ENCODE measurements at places on chromosomes 12 and 14.

GRCh38 chr12:124620606-124621295 lies 53.3 kb upstream of the NCOR2 start:
- DNase-seq: no peak

DNA sequence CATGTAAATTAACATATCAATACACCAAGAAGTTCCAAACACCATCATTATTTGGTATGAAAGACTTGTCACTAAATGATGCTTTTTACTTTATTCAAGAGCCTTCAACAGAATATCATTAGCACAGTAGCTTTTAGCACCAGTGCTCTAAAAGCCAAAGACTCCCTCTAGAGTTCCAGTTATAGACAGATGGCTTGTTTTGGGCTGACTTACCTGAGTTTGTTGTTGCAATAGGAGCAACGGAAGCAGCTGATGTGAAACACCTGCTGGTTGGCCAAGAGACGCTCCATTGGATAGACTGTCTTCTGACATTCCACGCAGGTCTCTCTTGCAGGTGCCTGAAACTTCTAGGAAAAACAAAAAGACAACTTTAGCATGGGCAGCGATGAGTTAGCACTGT lies 14.5 kb upstream of the CERS5 start:
- DNase-seq: no peak

- no peak for DNase-seq
Measured at GRCh38 chr12:31300341-31300740, 25.6 kb downstream of the SINHCAF start.

- DNase-seq: no peak
Measured at GRCh38 chr12:116528065-116528464, 31.1 kb upstream of the MAP1LC3B2 start.

- no peak for DNase-seq
Measured at GRCh38 chr12:65784289-65785015, 39.8 kb upstream of the HMGA2 start.

- no peak for DNase-seq
Measured at GRCh38 chr14:95739356-95739755, 25.4 kb upstream of the TCL1A start.

DNA sequence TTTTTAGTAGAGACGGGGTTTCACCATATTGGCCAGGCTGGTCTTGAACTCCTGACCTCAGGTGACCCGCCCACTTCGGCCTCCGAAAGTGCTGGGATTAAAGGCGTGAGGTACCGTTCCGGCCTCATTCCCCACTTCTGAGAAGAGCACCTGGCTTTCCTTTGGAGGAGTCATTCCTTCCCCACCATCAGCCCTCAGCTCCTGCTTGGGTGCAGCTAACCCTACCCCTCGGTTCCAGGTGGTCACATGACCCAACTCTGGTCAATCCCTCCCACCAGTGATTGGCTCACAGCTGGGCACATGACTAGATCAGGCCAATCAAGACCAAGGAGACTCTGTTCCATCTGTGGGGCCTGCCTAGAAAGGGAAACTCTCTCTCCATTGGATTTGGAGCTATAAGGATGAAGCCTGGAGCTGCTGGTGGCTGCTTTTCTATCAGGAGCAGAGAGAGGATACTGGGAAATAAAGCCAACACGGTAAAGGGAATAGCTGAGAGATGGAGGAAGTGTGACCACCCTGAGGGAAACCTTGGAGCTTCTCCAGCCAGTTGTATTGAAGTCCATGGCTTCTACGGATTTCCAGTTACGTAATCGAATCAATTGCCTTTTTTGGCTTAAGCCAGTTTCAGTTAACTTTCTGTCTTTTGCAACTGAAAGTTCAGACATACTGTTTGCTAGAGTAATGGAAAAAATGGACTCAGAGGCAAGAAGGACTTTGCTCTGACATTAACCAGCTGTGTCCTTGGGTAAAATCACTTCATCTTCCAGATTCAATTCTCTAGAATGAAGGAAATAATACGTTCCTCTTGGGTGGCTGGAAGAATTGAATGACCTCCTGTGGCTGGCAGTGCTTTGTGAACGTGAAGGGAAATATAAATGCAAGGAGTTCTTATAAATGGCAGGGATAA lies 19.7 kb upstream of the IFT81 start:
- DNase-seq: no peak

DNA sequence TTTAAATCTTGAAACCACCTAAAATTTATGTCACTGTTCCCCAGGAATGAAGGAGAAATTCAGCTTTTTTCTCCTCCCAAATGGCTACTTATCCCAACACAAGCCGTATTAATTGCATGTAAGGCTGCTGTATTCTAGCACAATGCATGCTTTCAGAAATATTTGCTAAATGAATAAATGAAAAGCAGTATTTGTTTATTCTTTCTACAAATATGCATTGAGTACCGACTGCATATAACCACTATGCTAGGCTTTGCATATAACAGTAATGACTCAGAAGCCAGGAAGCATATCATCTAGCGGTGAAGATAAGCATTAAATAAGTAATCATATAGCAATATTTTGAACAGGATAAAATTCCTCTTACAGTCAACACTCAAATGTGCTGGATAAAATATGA lies 5.7 kb upstream of the LRR1 start:
- no peak for DNase-seq

DNA sequence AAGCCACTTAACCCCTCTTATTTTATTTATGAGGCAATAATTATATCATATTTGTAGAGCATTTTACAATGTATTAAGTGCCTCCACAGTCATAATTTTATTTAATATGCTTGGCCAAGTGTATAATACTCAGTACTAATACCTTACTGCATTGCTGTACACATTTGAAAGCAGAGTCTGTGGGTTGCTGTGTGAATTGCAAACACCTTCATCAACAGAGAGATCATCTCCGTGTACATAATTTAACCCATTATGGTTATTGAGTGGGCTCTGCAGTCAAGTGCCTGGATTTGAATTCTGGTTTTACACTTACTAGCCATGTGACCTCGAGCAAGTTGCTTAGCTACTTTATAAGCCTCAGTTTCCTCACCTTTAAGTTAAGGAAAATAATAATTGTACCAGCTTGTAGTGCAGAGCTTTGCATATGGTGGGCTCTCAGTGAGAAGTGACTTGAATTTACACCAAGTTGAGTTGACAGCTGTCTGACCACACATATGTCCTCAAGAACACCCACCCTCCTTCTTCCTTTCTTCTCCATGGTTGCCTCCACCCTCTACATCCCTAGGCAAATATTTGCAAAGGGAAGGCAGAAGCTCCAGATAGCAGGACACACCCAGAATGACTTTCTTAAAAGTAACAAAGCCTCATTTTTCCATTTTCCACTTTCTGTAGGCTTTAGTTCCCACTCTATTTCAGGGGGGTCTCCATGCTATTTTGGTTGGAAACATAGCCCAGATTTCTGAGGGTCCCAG lies 12.3 kb downstream of the CRACR2A start:
- no peak for DNase-seq

GRCh38 chr14:90609376-90609775 lies 206.9 kb downstream of the TTC7B start:
- no peak for DNase-seq

DNA sequence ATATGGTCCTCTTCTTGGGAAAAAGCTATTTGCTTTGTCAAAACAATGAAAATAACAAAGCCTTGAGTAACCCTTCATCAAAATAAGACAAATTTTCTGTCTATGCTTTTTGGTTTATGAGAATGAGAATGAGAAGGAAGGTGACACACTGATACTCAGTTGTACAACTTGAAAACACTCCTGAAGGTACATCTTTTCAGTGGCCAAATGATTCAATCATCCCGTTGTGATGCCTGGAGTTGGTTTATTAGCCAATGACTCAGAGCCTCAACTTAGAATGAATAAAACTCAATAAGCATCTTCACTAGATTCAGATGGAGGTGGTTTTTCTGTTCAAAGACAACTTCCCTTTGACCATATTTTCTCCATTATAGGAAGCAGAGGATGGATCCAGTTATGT lies 7.8 kb upstream of the CALM1 start:
- no peak for DNase-seq

- DNase-seq: no peak
Measured at GRCh38 chr14:59190372-59190771, 1.9 kb downstream of the DAAM1 start.

DNA sequence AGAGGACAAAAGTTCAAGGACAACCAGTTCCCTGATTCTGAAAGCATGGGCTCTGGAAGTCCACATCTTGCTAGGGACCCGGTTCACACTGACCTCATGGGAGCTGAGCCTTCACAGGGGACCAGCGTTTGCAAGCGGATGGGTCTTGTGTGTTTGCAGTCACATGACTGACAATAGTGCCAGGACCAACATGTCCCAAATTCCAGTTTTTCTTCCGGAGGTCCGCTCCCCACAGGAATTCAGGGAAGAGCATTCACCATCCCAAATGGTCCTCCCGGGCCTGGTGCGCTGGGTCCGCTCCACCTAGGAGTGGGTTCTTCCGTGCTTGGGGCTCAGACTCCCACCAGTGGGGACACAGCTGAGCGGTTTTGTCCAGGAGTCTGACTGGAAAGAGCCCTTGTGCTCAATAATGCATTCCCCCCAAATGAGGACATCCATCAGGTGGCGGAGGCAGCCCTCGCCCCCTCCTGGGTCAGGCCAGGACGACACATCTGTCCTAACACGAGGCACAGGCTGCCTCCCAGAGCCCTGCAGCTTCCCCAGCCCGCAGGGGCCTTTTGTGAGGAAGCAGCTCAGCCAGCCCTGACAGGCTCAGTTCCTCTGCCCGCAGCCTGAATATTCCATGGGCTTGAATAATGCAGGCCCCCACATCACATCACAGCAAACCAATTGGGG lies 91.8 kb upstream of the BCL11B start:
- no peak for DNase-seq

- DNase-seq: no peak
Measured at GRCh38 chr12:87612996-87613395, 416.2 kb downstream of the C12orf50 start.

DNA sequence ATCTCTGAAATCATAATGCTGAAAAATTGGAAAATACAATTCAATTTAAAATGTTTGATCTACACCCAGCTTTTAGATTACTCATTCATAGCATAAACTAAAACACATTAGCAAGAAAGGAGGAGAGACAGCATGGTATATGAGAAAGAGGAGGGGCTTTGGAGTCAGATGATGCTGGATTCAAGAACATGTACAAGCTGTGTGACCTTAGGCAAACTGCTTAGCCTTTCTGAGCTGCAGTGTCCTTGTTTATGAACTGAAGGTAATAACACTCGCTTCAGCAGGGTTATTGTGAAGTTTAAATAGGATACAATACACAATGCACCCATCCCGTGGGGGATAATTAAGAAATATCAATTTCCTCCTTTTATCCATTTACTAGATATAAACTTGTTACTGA lies 79.2 kb downstream of the MAP1LC3B2 start:
- no peak for DNase-seq

- DNase-seq: no peak
Measured at GRCh38 chr14:28303248-28303647, 463.3 kb upstream of the FOXG1 start.

GRCh38 chr12:32742133-32742532 lies 13.6 kb downstream of the YARS2 start:
- no peak for DNase-seq

- DNase-seq: no peak
Measured at GRCh38 chr12:128268379-128268995, 1.5 kb downstream of the TMEM132C start.

DNA sequence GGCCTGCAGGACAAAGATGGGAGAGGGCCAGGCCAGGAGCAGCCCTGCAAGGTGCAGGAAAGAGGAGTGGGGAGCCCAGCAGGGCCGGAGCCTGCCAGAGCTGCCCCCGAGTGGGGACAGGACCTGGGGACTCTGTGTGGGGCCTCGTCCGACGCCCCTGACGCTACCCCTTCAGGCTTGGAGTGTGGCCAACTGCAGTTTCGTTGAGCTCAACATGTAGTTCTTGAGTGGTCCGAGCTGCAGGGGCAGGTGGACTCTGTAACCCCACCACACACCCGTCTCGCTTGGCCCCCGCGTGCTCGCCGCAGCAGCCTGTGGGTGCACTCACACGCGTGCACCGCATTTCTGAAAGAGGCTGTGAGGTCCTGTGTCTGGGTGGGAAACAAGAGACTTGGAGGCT lies 2.0 kb downstream of the ASPG start:
- DNase-seq: no peak

DNA sequence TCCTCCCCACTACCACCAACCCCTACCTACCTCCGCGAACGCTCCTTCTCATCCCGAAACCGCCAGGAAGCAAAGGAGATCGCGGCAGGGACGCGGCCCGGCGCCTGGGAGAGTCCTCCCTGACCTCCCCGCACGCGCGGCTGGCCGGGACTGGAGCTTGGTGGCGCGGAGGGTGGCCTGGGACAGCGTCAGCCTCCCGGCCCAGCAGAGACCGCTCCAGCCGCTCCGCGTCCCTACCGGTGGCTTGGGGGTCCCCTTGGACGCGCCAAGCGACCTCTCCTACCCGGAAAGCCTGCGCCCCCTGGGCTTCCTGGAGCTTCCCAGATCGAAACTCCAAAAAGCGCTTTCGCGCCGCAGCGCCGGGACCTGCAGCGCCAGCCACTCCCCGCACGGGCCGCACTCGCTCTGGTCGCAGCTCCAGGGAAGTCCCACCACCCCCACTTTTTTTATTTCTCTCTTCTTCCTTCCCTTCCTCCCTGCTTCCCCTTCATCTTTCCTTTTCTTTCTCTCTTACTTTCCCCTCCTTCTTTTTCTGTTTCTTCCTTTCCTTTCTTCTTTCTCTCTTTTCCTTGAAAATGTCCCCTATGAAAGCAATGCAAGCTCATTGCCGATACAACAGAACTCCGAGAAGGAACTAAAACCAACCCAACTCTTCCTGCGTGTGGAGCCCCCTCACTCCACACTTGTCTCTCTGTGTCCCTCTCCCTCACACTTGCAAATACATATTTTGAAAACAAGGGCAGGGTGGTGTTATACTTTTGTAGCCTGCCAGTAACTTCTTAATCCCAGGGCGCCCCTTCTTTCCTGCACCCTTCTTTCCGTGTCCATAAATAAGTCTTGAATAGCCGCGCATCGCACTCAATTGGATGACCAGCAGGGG lies 3.8 kb downstream of the DIO3 start:
- no peak for DNase-seq

DNA sequence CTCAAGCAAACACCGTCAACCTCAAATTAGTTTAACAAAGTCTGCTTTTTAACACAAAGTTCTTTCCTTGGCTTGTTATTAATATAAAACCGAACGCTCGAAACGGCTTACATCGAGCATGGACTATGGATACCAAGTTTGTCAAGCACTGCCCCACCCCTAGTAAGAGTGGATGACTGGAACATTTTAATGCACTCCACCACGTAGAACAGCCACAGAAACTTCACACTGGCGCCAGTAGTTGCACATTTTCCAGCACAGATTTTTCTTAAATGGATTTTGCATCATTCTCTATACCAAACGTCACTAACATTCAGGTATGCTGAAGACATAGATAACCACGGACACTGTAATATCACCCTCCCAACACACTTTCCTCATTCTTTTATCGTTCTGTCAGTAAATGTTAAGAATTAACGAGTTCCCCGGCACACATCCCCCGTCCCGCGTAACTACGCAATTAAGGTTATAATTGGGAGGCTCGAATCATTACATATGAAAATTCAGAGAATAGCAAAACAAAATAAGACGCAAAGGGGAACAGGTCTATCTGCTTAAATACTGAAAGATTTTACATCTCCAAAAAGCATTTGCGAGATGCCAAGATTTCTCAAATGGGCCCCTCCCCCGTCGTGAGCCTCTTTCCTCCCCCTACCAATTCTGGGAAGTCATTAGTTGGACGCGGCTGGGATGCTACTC lies 990 bp downstream of the FERMT2 start:
- DNase-seq: no peak

Data from NCI-H774 (cell line).